ENCODE measurements at places on chromosomes 6 and 20. TPM values are rescaled to one million over a fixed set of nuclear protein-coding genes. Genes with fewer than 3 reads are reported as not detected.

GRCh38 chr6:109762769-109763441 lies 71.8 kb downstream of the FIG4 start:
- no peaks in the 10 kb centered on the region for H3K4me1 ChIP-seq
- H3K27ac ChIP-seq, result no peak overlapping the region

DNA sequence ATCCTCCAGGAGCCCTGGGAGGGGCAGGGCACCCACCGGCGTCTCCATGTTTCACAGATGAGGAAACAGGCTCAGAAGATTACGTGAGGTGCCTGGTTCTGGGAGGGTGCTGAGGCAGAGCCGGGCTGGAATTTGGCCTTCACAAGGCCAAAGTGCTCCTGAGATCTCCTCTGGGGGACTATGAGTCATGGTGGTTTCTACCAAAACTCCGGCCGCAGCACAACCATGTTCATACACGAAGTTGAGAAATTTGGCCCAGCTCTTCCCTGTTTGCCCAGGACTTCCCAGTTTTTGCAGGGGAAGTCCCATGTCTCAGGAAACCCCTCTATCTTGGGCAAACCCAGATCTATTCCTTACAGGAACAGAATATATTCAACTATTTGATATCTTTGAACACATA lies 172.9 kb upstream of the CDYL start:
- H3K27me3 ChIP-seq, result no peaks in the 10 kb centered on the region
- H3K27ac ChIP-seq, result no peak overlapping the region
- peak; percentile 34 for DNase-seq
- no peaks in the 10 kb centered on the region for H3K4me1 ChIP-seq

DNA sequence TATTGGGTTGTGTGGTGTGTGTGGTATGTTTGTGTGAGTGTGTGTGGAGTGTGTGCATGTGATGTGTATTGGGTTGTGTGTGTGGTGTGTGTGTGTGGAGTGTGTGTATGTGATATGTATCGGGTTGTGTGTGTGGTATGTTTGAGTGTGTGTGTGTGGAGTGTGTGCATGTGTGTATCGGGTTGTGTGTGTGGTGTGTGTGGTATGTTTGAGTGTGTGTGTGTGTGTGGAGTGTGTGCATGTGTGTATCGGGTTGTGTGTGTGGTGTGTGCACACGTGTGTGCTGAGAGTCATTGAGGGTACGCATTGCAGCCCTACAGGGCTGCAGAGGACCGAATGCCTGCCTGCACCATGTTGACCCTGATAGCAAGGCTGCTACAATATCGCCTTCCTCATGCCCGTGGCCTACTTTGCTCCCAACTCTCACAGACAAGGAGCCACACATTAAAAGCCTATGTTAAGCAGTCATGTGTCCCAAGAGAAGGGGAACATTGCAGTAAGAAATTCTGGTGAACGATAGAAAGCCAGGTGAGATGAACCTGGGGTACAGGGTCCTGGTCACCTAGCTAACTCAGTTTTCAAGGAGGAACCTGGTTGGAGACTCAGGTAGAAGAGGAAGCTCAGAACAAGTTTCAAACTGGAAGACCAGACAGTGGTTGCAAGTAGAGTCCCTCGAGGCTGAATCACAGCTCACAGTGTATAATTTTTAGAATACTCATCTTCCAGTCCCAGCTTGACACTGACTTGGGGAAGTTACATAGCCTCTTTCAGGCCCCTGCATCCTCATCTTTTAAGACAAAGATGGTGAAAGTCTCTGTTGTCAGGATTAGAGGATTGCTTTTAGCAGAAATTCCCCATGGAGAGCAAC lies 45.7 kb upstream of the TMEM170B start:
- no peak overlapping the region for H3K4me3 ChIP-seq
- no peak for DNase-seq
- no peaks in the 10 kb centered on the region for H3K36me3 ChIP-seq
- no peaks in the 10 kb centered on the region for H3K4me1 ChIP-seq
- H3K27ac ChIP-seq, result no peak overlapping the region

DNA sequence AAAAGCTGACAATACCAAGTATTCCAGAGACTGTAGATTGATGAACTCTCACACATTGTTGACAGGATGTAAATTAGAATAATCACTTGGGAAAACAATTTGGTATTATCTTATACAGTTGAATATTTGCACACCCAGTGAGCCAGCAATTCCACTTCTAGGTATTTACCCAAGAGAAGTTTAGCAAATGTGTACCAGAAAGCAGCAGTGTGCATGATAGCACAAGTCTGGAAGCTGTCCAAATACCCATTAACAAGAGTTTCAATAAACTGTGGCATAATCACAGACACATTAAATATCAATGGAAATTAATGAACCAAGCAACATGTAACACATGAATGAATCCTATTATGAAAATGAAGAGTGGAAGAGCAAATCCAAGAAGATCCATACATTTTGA lies 233.6 kb downstream of the TPBG start:
- no peak overlapping the region for H3K27ac ChIP-seq
- H3K4me3 ChIP-seq, result no peak overlapping the region
- no peaks in the 10 kb centered on the region for H3K36me3 ChIP-seq
- no peak for DNase-seq
- H3K27me3 ChIP-seq, result no peaks in the 10 kb centered on the region
- no peaks in the 10 kb centered on the region for H3K4me1 ChIP-seq

GRCh38 chr6:72968704-72969103 lies 256.6 kb downstream of the KHDC1L start:
- no peaks in the 10 kb centered on the region for H3K4me1 ChIP-seq
- no peaks in the 10 kb centered on the region for H3K27me3 ChIP-seq
- H3K4me3 ChIP-seq, result no peak overlapping the region
- H3K27ac ChIP-seq, result no peak overlapping the region
- H3K36me3 ChIP-seq, result no peaks in the 10 kb centered on the region
- no peak for DNase-seq

GRCh38 chr20:4369798-4370124 lies 351.9 kb upstream of the PRND start:
- DNase-seq, result no peak
- no peaks in the 10 kb centered on the region for H3K27me3 ChIP-seq

DNA sequence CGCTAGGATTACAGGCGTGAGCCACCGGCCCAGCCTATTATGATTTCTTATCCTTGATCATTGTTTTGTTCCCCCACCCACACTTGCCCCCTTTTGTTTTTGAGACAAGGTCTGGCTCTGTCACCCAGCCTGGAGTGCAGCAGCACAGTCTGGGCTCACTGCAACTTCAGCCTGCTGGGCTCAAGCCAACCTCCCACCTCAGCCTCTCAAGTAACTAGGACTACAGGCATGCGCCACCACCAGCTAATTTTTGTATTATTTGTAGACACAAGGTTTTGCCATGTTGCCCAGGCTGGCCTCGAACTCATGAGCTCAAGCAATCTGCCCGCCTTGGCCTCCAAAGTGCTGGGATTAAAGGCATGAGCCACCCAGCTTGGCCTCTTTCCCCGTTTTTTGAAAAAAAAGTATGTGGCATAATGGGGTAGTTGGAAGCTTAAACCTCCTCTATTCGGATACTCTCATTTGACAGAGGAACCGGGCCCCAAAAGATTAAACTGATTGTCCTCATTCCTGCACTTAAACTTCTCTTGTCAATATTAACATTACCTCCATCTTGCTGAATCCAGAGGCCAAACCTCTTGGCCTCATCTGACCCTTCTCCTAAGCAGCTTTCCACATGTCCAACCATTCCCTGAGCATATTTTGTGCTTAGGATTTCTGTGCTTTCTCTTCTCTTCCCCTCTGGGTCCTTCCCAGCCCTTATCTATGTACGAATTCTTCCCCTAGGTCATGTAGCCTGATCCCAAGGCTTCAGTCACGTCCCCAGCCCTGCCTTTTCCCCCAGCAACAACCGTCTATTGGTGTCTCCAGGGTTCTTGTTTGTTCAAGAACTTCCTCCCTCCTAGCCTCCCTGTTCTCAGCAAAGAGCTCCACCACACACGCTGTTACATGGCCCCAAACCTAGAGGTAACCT lies 6.1 kb upstream of the EZR start:
- H3K4me1 ChIP-seq, result no peaks in the 10 kb centered on the region
- no peak overlapping the region for H3K4me3 ChIP-seq
- H3K36me3 ChIP-seq, result no peaks in the 10 kb centered on the region
- H3K27me3 ChIP-seq, result no peaks in the 10 kb centered on the region
- H3K27ac ChIP-seq, result no peak overlapping the region

Gene SRSF12
- not detected for total RNA-seq

Measured in uterus (tissue), 4 donors.